Colonic mucosa (tissue), 4 donors: ENCODE measurements at places on chromosomes 2 and 18. TPM values are rescaled to one million over a fixed set of nuclear protein-coding genes. Genes with fewer than 3 reads are reported as not detected.
A peak's percentile ranks its signal among the peaks of the same experiment; 100 is the strongest.

The CPO gene
- not detected for total RNA-seq

- H3K27ac ChIP-seq = no peak overlapping the region
- H3K4me3 ChIP-seq = no peak overlapping the region
- H3K36me3 ChIP-seq = no peaks in the 10 kb centered on the region
- H3K4me1 ChIP-seq = no peaks in the 10 kb centered on the region
Measured at GRCh38 chr2:119197126-119197405, 26.6 kb upstream of the STEAP3 start.

GRCh38 chr2:76998704-76999103, 523.5 kb downstream of the LRRTM4 start:
- no peak for DNase-seq
- H3K36me3 ChIP-seq = no peaks in the 10 kb centered on the region
- no peaks in the 10 kb centered on the region for H3K27me3 ChIP-seq
- H3K4me1 ChIP-seq = no peaks in the 10 kb centered on the region
- no peak overlapping the region for H3K4me3 ChIP-seq

The RAMP1 gene
- total RNA-seq = 2.7 TPM

- no peak overlapping the region for H3K27ac ChIP-seq
- no peaks in the 10 kb centered on the region for H3K4me1 ChIP-seq
- no peaks in the 10 kb centered on the region for H3K27me3 ChIP-seq
- no peak overlapping the region for H3K4me3 ChIP-seq
- DNase-seq = no peak
- no peaks in the 10 kb centered on the region for H3K36me3 ChIP-seq
Measured at GRCh38 chr2:73333564-73333963, 40.2 kb upstream of the EGR4 start.

- DNase-seq = no peak
- H3K4me3 ChIP-seq = no peak overlapping the region
- H3K36me3 ChIP-seq = no peaks in the 10 kb centered on the region
- no peak overlapping the region for H3K27ac ChIP-seq
- no peaks in the 10 kb centered on the region for H3K27me3 ChIP-seq
- no peaks in the 10 kb centered on the region for H3K4me1 ChIP-seq
Measured at GRCh38 chr2:205760157-205760556, 77.9 kb downstream of the NRP2 start.

- no peaks in the 10 kb centered on the region for H3K27me3 ChIP-seq
- H3K4me3 ChIP-seq = no peak overlapping the region
- H3K27ac ChIP-seq = no peak overlapping the region
- H3K36me3 ChIP-seq = no peaks in the 10 kb centered on the region
- no peaks in the 10 kb centered on the region for H3K4me1 ChIP-seq
Measured at GRCh38 chr2:102112271-102112670, 30.3 kb upstream of the IL1R1 start.

- no peaks in the 10 kb centered on the region for H3K36me3 ChIP-seq
- no peaks in the 10 kb centered on the region for H3K27me3 ChIP-seq
- no peak for DNase-seq
- H3K4me1 ChIP-seq = peaks cover 5% of the 10 kb centered on the region
- no peak overlapping the region for H3K27ac ChIP-seq
Measured at GRCh38 chr2:118122594-118123281, 34.5 kb downstream of the INSIG2 start.

DNA sequence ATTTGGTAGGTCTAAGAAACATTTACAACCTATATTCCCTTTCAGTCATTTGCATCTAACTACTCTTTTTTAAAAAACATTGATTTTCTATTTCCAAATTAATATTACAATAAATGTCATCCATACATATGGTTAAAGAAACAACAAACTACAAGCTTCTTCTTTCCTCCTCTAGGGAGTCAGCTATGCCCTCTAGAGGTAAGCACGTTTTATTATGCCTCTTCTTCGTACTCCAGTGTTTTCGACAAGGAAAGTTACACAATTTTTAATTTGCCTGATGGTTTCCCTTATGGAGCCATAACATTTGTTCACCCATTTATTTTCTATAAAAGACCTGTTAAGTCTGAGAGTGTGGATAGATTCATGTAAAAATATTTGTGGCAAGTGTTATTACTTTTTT, 183.4 kb upstream of the CDH7 start:
- no peaks in the 10 kb centered on the region for H3K4me1 ChIP-seq
- DNase-seq = no peak

The ANKRD62 gene
- total RNA-seq = 0.19 TPM

GRCh38 chr18:5420906-5421305, 122.9 kb downstream of the EPB41L3 start:
- H3K36me3 ChIP-seq = no peaks in the 10 kb centered on the region
- no peak for DNase-seq
- no peak overlapping the region for H3K4me3 ChIP-seq
- no peaks in the 10 kb centered on the region for H3K4me1 ChIP-seq

The IL36B gene
- total RNA-seq = not detected

DNA sequence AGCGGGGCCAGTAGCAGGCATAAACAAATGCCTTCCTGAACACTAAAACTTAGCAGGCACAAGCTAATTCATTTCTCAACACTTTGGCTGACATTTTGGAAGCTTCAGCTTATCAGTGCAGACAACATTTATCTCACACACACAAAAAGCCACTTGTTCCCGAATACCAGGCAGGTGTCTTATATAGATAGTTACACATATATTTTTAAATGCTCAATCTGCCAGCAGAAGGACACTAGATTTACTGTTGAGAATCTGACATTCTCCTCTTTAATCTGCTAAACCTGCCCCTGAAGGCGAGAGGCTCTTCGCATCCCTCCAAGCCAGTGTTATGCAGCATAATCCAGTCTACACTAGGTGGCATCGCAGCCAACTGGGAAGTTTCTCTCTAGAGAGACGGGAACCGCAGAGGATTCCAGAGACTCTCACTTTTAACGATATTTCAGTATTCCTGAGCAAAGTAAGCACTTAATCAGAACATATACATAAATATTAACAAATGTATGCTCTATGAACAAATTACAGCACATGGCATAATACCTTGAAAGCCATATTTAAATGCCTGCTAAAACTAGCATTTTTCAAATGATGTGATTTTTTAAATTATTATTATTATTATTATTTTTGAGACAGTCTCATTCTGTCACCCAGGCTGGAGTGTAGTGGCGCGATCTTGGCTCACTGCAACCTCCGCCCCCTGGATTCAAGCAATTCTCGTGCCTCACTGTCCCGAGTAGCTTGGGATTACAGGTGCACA, 90.2 kb upstream of the SCG2 start:
- H3K4me3 ChIP-seq = no peak overlapping the region
- DNase-seq = no peak
- H3K27ac ChIP-seq = no peak overlapping the region
- H3K36me3 ChIP-seq = no peaks in the 10 kb centered on the region
- H3K4me1 ChIP-seq = no peaks in the 10 kb centered on the region

GRCh38 chr2:16288371-16289112, 348.2 kb downstream of the MYCN start:
- no peaks in the 10 kb centered on the region for H3K27me3 ChIP-seq
- H3K27ac ChIP-seq = no peak overlapping the region
- DNase-seq = no peak

DNA sequence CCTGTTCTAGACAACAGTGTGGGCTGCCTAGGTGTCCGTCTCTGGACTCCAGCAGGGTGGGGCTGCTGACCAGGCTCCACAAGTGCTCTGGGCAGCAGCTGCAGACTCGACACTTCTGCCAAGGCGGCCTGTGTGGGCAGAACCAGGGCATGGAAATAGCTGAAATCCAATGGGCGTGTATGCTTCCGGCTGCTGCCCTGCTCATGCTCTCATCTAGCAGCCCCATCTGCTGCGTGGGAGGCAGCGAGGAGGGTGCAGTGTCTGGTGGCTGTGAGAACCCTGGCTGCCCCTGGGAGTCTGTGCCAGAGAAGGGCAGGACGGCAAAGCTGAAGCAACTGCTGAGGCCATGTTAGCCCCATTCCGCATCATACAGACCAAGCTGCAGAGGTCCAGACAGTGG, 174.9 kb downstream of the SOX11 start:
- H3K36me3 ChIP-seq = no peaks in the 10 kb centered on the region
- H3K27me3 ChIP-seq = no peaks in the 10 kb centered on the region
- no peaks in the 10 kb centered on the region for H3K4me1 ChIP-seq
- no peak overlapping the region for H3K4me3 ChIP-seq

The SOWAHC gene
- total RNA-seq = 35.7 TPM

DNA sequence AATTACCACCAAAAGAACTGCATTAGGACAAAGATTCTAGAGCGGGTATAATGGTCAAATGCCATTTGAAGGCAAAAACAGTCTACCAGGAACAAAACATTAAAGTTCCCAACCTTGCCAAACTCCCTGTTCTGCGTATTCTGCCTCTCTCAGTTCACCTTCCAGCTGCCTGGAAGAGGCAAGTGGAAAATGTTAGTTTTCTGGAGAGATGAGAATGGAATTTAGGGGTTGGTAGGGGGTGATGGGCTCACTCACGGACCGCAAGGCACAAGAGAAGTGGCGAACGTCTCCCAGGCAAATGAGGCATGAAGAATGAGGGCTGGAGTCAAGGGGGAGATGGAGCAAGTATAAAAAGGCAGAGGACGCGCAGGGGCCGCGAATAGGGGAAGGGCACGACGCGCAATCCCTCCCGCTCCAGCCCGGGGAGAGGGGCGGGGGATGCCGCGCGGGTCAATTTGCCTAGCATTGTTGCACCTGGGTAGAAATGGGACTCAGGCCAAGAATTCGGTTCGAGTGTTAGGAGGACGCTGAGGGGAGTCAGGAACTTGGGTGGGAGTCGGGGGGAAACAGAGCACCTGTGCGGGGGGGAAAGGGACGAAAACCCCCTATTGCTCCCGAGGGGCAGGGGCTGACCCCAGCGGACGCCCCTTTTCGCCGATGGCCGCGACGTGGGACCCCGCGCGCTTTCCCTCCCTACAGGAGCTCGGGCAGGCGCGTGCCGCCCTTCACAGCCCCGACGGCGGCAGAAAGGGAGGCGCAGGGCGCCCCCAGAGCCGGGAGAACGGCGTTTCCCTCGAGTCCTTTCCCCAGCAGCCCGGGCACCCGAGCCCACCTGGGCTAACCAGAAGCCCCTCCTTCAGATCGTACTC, 573 bp downstream of the PAIP2B start:
- H3K27me3 ChIP-seq = no peaks in the 10 kb centered on the region
- peak overlapping the region; percentile 60 for H3K27ac ChIP-seq
- peak; percentile 60 for DNase-seq
- peak overlapping the region; percentile 87 for H3K4me3 ChIP-seq

DNA sequence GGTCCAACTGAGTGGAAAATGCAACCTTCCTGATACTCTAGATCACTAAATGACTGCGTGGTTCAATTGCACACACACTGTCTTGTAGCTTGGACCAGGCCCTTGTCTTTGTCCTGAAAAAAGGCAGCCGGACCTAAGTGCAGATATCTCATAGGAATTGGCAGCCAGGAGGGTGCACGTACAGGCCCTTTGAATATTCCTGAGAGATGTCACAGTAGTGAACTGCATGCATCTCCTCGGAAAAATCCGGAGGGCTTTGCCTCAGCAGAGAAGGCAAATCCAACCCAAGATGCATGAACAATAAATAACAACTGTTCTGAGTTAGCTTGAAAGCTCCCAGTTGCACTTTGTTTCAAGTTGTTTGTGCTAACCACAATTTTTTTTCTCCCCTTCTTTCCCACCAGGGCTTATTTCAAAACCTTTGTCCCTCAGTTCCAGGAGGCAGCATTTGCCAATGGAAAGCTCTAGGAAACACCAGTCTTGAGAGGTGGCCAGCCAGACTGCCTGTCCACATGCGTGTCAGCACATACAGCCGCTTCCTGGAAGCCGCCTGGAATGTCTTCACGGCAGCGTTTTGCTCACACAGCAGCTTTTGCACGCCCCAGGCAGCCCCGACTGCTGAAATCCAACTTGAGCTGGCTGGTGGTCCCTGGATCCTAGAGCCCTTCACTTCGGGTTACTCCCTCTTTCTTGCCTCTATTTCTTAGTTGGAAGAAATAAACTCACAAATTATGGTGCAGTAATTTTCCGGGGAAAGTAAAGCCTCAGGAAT, 54.4 kb upstream of the FOSL2 start:
- H3K36me3 ChIP-seq = no peaks in the 10 kb centered on the region
- no peaks in the 10 kb centered on the region for H3K27me3 ChIP-seq
- no peaks in the 10 kb centered on the region for H3K4me1 ChIP-seq
- peak; percentile 48 for DNase-seq
- H3K4me3 ChIP-seq = no peak overlapping the region
- H3K27ac ChIP-seq = peak overlapping the region; percentile 43

DNA sequence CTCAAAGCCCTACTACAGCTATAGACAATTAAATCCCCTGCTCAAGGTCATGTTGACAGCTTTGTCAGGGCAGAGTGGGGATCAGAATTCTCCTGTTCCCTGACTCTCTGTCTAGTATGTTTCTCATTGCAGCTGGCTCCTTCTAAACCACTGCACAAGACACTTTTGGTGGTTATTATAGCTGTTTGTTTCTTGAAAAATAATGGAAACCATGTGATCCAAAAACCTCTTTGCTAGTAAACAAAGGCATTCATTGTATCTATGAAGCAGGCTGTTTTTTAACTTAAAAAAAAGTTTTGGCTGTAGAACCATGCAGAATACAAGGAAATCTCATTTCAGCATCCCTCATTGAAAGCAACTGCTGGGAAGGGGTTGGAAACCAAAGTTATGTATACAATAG, 352.5 kb upstream of the EPHA4 start:
- no peaks in the 10 kb centered on the region for H3K36me3 ChIP-seq
- no peaks in the 10 kb centered on the region for H3K4me1 ChIP-seq
- no peak for DNase-seq
- H3K27ac ChIP-seq = no peak overlapping the region
- H3K4me3 ChIP-seq = no peak overlapping the region

The CRYGC gene
- total RNA-seq = not detected

- no peaks in the 10 kb centered on the region for H3K27me3 ChIP-seq
- no peak for DNase-seq
- no peaks in the 10 kb centered on the region for H3K36me3 ChIP-seq
Measured at GRCh38 chr18:46567196-46567595, 89.8 kb downstream of the LOXHD1 start.

DNA sequence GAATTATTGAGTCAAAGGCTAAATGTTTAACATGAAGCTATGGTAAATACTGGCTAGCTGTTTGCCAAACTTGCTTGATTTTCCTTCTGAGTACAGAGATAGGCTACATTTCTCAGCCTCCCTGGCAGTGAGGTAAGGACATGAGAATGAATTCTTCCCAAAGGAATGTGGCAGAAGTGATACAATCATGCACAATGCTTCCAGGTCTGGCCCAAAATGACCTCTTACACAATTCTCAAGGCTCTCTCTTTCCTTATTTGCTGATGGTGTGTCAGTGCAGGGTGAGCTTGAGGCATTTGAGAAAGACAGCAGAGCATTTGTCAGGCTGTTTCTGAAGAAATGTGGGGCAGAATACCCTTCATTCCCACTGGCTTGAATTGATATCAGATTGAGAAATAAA, 95.6 kb upstream of the NABP1 start:
- DNase-seq = no peak
- no peaks in the 10 kb centered on the region for H3K4me1 ChIP-seq
- no peak overlapping the region for H3K4me3 ChIP-seq

GRCh38 chr18:61544178-61544577, 210.9 kb downstream of the CDH20 start:
- no peak overlapping the region for H3K4me3 ChIP-seq
- no peaks in the 10 kb centered on the region for H3K36me3 ChIP-seq
- H3K27me3 ChIP-seq = no peaks in the 10 kb centered on the region
- DNase-seq = no peak
- H3K4me1 ChIP-seq = no peaks in the 10 kb centered on the region

The ABCG8 gene
- total RNA-seq = 0.12 TPM

- H3K4me3 ChIP-seq = no peak overlapping the region
- H3K36me3 ChIP-seq = no peaks in the 10 kb centered on the region
Measured at GRCh38 chr18:55235094-55235461, 275.8 kb upstream of the CCDC68 start.

- no peaks in the 10 kb centered on the region for H3K27me3 ChIP-seq
- H3K4me1 ChIP-seq = peaks cover 4% of the 10 kb centered on the region
- H3K36me3 ChIP-seq = no peaks in the 10 kb centered on the region
- DNase-seq = no peak
Measured at GRCh38 chr2:9256147-9256546, 49.5 kb downstream of the ASAP2 start.

The AQP4 gene
- total RNA-seq = 0.16 TPM
